Liver (tissue), 10 donors: ENCODE measurements at places on chromosomes 5 and 9. TPM values are rescaled to one million over a fixed set of nuclear protein-coding genes. Genes with fewer than 3 reads are reported as not detected.
A peak's percentile ranks its signal among the peaks of the same experiment; 100 is the strongest.

The TPPP gene
- total RNA-seq, result 0.61 TPM

The TRIM7 gene
- 0.50 TPM for total RNA-seq

The ACOT12 gene
- 16.9 TPM for total RNA-seq

- DNase-seq, result no peak
Observed at GRCh38 chr5:109563739-109564138, 126.0 kb upstream of the MAN2A1 start.

DNA sequence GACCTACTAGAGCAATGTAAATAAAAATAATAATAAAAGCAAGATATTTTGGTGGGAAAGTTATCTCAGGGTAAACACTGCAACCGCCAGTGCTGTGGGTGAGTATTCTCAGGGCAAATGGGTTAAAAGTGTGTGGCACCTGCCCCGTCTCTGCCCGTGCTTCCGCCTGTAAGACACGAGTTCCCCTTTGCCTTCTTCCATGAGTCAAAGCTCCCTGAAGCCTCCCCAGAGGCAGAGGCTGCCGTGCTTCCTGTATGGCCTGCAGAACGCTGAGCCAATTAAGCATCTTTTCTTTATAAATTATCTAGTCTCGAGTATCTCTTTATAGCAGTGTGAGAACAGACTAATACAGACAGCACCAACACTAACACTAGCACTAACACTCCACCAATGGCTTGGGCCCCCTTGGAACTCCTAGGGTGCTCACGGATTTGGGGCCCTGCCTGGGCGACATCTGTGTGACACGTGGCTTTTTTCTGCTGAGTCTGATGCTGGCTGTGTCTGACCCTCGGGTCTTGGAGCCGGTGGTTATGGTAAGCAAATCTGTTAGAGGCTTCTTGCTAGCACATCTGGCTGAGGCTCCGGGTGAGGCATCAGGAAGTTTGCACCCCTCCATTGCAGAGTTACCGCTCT lies 10.6 kb downstream of the PLEKHG4B start:
- DNase-seq, result no peak

DNA sequence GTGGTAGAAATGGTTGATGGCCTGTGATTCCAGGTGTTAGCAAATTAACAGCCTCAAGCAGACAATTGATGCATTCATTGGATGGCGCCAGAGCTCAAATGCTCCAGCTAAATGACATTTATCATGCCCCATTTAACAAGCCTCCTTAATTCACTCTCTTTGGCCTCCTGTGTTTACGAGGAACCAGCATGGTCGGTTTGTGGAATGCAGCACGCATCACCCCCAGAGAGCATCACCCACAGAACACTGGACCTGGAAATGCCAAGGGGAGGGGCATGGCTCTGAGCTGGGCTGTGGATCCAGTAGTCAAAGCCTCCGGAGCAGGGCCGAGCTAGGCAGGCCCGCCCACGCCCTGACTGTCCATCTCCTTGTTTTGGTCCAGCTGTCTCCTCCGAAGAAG lies 434.0 kb downstream of the GADD45G start:
- DNase-seq, result no peak

DNA sequence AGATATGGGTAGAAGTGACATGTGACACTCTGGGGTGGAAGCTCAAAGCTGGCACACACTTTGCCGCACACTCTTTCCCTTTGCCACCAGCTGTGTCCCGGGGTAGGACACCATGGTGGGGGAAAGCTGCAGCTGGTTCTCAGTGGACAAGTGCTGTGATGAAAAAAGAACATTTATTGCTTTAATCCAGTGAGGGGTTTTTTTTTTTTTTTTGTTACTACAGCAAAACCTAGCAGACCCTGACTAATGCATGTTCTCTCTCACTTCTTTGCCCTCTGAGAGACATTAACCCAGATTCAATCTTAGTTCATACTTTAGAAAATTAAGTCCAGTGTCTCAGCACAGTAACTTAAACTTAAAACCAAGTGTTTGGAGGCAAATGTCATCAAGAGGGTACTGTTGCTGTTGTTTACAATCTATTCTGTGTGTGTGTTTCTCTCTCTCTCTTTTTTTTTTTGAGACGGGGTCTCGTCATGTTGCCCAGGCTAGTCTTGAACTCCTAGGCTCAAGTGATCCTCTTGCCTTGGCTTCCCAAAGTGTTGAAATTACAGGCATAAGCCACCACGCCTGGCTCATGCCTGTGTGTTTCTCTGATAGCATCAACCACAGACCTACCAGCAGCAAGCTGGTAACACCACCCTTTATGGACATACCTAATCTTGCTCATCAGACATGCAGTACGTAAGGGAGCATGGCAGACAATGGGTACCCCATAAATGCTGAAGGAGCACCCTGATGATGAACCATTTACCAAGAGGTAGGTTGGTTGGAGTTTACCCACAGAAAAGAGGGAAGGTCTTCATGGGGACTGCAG lies 84.7 kb upstream of the TBC1D2 start:
- DNase-seq, result no peak

- no peak for DNase-seq
Observed at GRCh38 chr5:93299681-93300308, 281.2 kb downstream of the NR2F1-AS1 start.

- DNase-seq, result no peak
Observed at GRCh38 chr5:130805648-130806047, 359.4 kb downstream of the HINT1 start.

- DNase-seq, result no peak
Observed at GRCh38 chr5:94174748-94175411, 433.5 kb upstream of the POU5F2 start.

- no peak for DNase-seq
Observed at GRCh38 chr5:36301858-36302603, at the start of gene RANBP3L. Gene RANBP3L, minus strand, starts transcription at chr5:36301902. Its CDS starts 486 bp downstream, at chr5:36301416.

DNA sequence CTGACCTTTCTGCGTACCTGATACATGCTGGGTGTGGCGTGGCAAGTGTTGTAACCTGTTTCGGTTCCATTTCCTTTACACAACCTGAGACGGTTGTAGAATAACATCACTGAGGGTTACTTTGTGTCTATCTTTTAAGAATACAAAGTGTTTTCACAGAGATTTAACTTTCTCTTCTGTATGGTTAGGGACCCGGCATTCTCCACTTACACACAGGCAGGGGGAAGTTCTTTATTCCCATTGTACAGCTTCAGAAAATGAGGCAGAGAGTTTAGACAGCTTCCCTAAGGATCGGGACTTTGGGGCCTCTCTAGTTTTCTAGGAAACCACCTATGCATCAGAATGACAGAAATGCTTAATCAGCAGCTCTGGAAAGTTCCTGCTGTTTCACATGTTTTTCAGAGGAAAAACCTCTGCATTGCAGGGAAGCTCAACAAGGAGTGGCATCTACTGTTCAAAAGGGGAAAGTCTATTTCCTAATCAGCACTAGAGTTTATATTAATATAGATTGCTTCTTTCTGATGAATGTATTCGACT lies 41.3 kb downstream of the CAST start:
- no peak for DNase-seq

DNA sequence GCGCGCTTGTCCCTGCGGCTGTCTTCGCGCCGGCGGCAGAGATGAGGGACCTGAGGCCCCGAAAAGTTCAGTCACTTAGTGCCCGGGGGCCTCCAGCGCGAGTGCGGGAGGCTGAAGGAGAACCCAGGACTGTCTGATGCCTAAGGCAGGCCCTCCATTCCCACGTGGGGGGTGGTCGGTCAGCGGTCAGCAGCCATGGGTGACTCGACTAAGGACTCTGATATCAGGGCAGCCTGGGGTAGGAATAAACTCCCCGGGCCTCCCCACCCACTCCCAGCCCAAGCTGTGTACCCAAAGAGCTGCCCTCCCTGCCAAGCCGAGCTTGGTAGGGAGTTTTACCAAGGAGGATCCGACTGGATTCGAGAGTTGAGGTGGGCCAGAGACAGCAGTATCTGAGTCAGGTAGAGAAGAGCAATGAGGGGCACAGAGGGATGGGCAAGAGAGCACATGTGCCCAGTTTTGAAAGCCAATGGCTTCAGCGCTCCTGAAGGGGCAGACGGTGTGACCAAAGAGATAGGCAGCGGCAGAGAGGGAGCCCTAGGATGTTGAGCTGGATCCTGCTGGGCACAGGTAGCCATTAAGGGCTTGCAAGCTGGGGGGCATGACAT lies 787 bp downstream of the FGFR4 start:
- DNase-seq, result no peak

DNA sequence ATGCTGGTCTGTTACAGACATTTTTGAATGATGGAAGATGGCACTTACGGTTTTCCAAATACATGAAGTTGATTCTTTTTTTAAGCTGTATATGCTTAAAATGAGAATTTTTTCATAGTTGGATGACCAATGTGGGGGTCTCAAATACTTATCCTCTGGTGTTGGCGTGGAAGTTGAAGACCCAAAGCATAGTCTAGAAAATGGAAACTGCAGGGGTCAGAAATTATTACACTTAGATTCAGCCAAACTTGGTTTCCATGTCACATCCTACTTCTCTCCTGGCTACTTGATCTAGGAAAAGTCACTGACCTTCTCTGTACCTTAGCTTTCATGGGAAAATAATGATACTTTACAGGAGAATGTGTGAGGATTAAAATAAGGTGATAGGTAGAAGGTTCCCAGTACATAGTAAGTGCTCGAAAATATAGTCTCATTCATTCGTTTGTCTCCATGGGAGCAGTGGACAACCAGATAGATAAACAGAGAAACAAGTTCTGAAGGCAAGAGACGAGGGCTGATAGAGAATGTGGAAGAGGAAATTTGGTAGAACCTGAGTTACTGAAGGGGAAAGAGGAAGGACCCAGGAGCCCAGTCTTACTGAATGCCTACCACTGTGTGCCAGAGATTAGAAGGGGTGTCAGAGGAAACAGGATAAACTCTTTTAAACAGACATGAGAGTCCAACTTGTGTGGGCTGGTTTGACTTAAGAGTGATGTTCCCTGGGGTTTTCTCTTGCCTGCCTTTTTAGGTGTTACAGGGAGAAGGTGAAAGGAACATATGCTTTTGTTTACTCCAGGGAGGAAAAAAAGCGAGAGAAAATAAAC lies 560.3 kb upstream of the KLF4 start:
- DNase-seq, result no peak

DNA sequence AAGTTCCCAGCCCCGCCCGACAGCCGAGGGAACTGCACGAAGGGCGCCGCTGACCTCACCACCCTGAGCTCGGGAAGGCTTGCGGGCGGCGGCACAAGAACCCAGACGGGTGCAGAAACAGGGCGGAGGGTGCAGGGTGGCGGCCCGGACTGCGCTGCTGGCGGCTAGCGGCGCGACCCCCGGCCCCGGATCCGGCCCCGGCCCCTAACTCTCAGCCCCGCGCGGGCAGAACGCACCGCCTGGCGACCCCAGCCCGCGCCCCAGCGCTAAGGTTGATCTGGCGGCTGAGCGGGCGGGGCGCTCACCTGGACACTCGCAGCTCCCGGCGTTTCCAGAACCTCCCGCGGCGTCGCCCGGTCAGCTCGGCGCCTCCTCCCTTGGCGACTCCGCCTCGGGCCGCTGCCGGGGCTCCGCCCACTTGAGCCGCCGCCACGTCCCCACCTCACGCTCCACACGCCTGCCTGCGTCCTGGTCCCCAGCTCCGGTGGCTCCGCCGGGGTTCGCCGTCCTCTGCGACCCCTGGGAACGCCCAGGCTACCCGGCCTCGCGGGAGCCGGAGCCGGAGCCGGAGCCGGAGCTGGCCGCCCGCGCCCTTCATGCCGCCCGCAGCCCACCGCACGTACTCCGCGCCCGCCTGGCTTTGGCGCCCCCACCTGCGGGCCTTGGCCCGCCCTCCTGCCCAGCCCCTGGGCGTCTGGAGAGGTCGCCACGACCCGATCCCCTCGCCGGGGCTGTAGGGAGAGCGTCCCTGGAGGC lies at the start of gene P4HA2:
TSS of gene P4HA2 (minus strand) at position 369 of the 756 bp plus-strand sequence. CDS start 9,227 bp downstream, outside the sequence.
- peak; percentile 80 for DNase-seq

DNA sequence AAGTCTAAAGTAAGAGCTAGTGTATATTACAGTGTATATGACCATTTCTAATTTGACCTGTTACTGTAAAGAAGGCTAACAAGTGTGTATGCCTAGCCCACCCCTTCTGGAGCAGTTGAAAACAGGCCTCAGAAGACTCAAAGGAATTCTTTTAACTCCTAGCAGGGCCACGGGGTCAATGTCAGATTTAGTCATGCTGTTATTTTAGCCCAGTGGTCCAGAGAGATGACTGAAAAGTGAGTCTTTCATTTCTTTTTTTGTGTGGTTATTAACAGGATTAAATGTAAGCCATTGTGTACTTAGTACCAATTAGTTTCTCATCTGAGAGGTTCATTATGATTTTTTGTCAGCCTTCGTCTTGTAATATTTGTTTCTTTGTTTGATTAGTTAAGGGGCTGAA lies 24.4 kb downstream of the ZCCHC7 start:
- no peak for DNase-seq

- DNase-seq, result no peak
Observed at GRCh38 chr9:15837079-15837679, 284.3 kb downstream of the CCDC171 start.

DNA sequence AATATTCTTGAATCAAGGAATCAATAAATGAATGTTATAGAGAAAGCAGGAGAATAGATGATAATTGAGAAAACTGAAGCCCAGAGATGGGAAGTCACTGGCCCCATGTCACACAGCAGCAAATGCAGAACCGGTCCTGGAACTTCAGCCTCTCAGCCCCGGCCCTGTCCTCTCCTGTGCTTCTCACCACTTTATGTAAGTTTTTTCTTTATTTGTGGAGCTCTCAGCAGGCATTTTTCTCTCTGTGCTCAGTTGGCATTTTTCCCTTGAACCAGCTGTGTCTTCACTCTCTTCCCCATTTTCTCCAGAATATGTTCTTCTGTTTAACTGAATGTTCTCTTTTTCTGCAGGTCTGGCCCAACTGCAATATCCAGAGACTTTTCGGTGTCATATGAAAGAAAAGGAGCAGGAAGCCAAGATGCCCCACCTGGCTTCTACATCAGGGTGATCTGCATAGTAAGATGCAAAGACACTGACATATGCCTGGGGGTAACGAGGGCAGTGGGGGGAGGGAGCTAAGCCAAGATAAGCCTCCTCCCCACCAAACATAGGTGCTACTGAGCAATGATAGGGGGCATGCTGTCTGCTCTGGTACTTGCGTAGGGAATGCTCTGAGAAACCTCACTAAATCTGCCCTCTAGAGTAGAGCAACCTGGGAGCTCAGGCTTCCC lies 12.8 kb upstream of the LCP2 start:
- no peak for DNase-seq
